ENCODE measurements at places on chromosomes 11 and 22.

DNA sequence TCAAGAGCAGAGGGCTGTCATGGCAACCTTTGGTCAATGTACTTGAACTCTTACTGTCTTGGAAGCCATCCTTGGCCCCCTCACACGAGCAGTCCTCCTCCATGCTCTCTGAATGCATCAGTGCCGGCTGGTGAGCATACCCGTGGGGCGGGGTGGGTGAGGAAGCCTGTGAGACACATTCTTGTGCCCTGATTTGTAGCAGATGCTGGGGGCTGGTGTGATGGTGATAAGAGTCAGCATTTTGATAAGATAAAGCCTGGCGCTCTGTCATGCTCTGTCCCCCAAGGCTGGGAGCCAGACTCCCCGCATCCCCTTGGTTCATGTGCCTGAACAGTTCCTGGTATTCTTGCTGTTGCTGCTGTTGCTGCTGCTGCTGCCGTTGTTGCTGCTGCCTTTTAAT lies 20.5 kb upstream of the APOA1 start:
- DNase-seq, result no peak

GRCh38 chr11:118438314-118438931 lies 2.1 kb downstream of the KMT2A start:
- peak; percentile 84 for DNase-seq

GRCh38 chr22:47018010-47018910 lies 255.8 kb downstream of the TBC1D22A start:
- no peak for DNase-seq

DNA sequence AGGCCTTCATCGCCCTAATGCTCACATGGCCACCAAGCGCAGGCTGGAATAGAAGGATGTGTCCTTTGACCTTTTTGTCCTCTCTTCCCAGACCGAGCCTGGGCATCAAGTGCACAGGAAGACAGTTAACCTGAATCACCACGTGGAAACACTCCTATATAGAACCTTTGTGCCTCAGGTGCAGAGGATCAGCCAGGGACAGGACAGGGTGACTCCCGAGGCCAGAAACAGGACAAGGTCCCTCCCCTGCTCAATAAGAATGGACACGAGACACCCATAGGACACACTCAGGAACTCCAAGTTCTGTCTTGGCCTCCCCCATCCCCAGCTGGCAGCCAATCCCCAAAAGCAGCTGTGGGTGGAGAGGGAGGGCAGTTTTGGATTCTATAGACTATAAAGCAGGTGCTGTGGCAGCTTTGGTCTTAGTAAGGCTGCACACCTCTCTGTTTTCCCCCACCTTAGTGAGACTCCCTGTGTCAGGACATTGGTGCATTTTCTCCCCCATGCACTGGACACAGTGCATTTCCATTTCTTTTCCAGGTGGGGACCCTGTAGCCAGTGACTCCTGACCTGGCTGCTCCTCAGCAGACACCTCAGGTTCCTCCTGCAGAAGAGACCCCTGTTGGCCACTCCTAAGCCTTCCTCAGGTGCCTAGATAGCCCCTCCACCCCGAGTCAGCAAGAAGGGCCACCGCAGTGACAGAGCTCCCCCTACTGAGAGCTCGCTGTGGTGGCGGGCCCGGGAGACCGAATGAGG lies 43.6 kb upstream of the POU2AF1 start:
- DNase-seq, result no peak

DNA sequence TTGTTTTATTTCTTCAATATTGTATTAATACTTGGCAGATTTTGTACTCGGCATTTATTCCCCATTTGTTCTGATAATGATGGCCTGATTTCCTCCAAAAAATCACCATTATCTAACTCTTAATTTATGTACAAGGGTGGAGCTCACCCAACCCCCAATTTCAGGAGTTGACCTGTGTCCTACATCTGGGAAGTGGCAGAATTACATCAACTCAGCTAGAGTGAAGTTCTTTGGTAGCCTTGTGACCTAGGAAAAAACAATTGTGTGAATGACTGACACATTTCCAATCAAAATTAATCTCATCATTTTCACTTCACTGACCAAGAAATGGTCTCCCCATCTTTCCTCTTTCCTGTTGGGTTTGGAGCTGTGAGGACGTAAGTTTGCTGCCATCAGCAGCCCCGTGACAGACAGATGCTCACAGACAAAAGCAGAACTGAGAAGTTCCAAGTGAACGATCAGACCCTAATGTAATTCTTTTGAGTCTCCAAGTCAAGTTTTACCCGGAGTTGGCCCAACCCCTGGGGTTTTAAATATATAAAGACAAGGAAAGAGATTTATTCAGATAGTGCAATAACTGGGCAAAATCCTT lies 16.6 kb upstream of the MS4A6E start:
- no peak for DNase-seq

DNA sequence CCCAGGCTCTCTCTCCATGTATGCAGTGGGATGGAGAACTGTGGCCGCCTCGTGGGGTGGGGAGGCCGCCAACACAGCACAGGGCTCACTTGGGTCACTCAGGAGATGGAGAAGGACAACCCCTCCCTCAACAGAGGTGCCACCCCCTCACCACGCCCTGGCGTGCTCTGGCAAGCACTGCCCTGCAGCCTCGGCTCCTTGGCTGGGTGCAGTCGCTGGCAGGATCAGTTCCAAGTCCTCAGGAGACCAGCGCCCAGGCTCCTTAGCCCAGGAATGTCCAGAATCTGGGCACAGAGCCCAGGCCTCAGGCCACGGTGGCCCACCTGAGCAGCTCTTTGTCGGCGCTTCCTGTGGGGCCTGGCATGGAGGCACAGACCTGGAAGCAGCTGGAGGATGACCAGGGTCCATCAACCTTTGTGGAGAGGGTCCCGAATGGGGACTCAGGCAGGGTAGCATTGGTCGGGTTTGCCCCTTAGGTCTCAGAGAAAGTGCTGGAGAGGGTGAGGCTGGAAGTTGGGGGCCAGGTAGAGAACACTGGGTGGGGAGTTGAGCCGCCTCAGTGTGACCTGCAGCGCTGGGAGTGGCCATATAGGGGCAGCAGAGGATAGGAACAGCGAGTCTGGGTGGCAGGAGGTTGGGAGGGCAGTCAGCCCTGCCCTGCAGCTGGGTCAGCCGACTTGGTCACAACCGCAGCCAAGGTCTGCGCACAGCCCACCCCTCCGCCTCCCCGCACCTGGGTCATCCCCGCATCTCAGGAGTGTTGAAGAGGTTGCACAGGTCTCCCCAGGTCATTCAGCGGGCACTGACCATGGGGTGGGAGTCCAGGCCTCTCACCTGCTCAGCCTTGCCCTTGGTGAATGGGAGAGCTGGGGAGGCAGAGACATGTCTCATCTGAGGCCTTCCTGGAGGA lies 8.2 kb downstream of the SUSD2 start:
- DNase-seq, result peak; percentile 36

GRCh38 chr11:843086-843734 lies 558 bp downstream of the TSPAN4 start:
- DNase-seq, result no peak

- DNase-seq, result no peak
Observed at GRCh38 chr11:78132475-78132874, 7.0 kb downstream of the ALG8 start.

GRCh38 chr22:39466228-39467006 lies 9.6 kb downstream of the MGAT3 start:
- no peak for DNase-seq

GRCh38 chr11:15490535-15490934 lies 375.8 kb downstream of the INSC start:
- no peak for DNase-seq

GRCh38 chr11:44725016-44725685 lies 1.6 kb upstream of the TSPAN18 start:
- DNase-seq, result no peak

GRCh38 chr22:22759889-22760546 lies 115.6 kb downstream of the GGTLC2 start:
- DNase-seq, result no peak

- DNase-seq, result no peak
Observed at GRCh38 chr11:126917531-126918204, 82.9 kb downstream of the KIRREL3 start.

GRCh38 chr11:7645206-7645605 lies 28.1 kb downstream of the CYB5R2 start:
- DNase-seq, result no peak

GRCh38 chr22:26139310-26139709 lies 30.0 kb upstream of the SEZ6L start:
- DNase-seq, result no peak

GRCh38 chr11:57341250-57341808 lies 3.2 kb downstream of the P2RX3 start:
- DNase-seq, result no peak

GRCh38 chr11:102276362-102276761 lies 40.9 kb upstream of the BIRC3 start:
- DNase-seq, result peak; percentile 13

- DNase-seq, result no peak
Observed at GRCh38 chr11:107621081-107621480, 30.1 kb downstream of the ELMOD1 start.

DNA sequence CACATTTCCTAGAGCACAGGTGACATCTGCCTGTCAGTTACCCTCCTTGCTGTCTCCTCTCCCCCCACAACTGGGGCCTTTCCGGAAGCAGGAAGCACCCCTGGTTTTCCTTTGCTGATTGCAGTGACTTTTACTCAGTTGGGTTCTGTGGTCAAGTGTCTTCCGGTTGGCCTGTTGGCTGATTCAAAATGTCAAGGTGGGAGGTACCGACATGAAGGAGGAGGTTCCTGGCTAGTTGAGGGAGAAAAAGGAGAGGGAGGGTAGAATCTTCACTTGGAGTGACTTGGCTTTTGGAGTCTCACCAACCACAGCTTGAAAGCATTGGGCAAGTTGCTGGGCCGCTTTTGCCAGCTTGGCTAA lies 9.3 kb upstream of the ADAMTS15 start:
- DNase-seq, result no peak

DNA sequence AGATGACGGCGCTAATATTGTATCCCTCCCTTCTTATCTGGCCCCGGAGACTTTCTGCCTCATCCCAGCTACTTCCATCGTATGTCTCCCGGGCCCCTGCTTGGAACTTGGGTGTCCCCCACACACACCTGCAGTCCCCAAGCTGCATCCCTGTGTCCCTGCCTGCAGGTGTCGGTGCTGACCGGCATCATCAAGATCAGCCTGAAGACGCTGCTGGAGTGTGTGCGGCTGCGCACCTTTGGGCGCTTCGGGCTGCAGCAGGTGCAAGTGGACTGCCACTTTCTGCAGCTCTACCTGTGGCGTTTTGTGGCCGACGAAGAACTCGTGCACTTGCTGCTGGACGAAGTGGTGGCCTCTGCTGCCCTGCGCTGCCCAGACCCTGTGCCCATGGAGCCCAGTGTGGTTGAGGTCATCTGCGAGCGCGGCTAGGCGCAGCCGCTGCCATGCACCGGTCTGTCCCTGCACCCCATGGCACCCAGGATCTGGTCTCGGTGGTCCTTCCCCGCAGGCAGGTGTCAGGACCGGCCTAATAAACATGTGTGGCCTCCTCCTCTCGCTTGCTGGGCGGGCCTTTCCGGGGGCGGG lies 421 bp upstream of the TM7SF2 start:
- DNase-seq, result no peak

DNA sequence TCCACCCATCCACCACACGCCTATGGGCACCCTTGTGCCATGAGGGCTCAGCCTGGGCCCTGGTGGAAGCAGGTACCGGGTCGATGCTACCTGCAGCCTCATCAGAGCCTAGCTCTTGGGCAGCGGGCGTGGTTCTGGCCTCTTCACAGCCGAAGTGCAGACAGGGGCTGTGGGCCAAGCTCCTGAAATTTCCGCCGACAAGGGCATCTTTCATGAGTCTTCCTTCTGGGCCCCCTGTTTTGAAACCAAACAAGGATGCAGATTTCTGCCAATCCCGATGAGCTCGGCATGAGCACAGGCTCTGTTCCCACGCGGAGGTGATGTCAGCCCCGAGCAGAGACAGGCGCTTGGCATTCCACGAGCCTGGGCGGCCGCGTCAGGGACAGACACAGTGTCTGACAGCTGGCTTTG lies 22.6 kb upstream of the MGAT3 start:
- DNase-seq, result no peak

DNA sequence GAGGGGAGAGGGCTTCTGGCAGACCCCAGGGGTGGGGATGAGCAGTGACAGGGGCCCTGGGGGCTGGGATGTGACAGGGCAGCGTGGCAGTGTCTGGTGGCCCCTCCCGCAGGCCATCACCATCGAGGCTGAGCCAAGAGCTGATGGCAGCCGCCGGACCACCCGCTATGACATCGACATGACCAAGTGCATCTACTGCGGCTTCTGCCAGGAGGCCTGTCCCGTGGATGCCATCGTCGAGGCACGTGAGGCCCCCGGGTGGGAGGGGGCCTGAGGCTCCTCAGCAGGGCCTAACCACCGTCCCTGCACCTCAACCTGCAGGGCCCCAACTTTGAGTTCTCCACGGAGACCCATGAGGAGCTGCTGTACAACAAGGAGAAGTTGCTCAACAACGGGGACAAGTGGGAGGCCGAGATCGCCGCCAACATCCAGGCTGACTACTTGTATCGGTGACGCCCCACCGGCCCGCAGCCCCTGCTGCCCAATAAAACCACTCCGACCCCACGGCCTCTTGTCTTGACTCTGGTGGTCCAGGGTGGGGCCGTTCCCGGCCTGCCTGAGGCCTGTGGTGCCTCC lies 2.6 kb upstream of the TCIRG1 start:
- DNase-seq, result no peak

All from dermis microvascular lymphatic vessel endothelial cell (primary cell).